Effector memory CD8-positive, alpha-beta T cell (primary cell): ENCODE measurements at places on chromosomes 13 and 19.
A peak's percentile ranks its signal among the peaks of the same experiment; 100 is the strongest.

- peaks cover 5% of the 10 kb centered on the region for H3K4me1 ChIP-seq
- no peaks in the 10 kb centered on the region for H3K36me3 ChIP-seq
- no peak overlapping the region for H3K27ac ChIP-seq
- H3K27me3 ChIP-seq, result no peaks in the 10 kb centered on the region
Measured at GRCh38 chr13:77776704-77777103, 79.2 kb downstream of the SLAIN1 start.

GRCh38 chr19:15813916-15814315 is 1.5 kb downstream of the OR10H1 start:
- peak overlapping the region; percentile 35 for H3K27ac ChIP-seq
- peaks cover 51% of the 10 kb centered on the region for H3K27me3 ChIP-seq
- H3K4me3 ChIP-seq, result peak overlapping the region; percentile 33
- H3K36me3 ChIP-seq, result peaks cover 2% of the 10 kb centered on the region

GRCh38 chr13:26558074-26558805 is 757 bp downstream of the WASF3 start:
- peaks cover 29% of the 10 kb centered on the region for H3K27me3 ChIP-seq
- no peaks in the 10 kb centered on the region for H3K4me1 ChIP-seq
- no peak overlapping the region for H3K27ac ChIP-seq
- H3K4me3 ChIP-seq, result no peak overlapping the region
- DNase-seq, result no peak

DNA sequence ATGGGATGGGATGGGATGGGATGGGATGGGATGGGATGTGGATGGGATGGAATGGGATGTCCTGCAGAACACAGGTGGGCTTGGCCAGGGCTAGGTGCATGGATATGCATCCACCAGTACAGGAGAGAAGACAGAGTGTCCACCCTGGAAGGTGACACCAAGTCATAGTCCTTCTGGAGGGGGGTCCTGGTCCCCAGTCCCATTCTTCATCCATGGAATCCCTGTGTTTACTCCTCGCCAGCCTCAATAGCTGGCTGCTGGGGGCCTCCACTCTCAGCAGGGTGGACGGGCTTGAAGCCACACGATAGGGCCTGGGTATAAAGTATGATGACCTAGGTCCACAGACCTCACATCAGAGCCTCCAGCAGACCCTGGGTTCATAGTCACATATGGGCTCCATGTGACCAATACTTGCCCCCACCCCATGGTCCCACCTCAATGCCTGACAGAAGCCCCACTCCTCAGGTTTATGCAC is 40.1 kb downstream of the RFX2 start:
- H3K4me1 ChIP-seq, result peaks cover 14% of the 10 kb centered on the region
- peaks cover 16% of the 10 kb centered on the region for H3K36me3 ChIP-seq
- peaks cover under 1% of the 10 kb centered on the region for H3K27me3 ChIP-seq
- peak overlapping the region; percentile 94 for H3K27ac ChIP-seq
- H3K4me3 ChIP-seq, result peak overlapping the region; percentile 60
- no peak for DNase-seq

- no peaks in the 10 kb centered on the region for H3K4me1 ChIP-seq
- no peak for DNase-seq
- no peak overlapping the region for H3K27ac ChIP-seq
- H3K4me3 ChIP-seq, result no peak overlapping the region
- no peaks in the 10 kb centered on the region for H3K36me3 ChIP-seq
- no peaks in the 10 kb centered on the region for H3K27me3 ChIP-seq
Measured at GRCh38 chr13:108733022-108733560, 103.7 kb downstream of the MYO16 start.

- no peak for DNase-seq
- no peaks in the 10 kb centered on the region for H3K36me3 ChIP-seq
- H3K27ac ChIP-seq, result no peak overlapping the region
Measured at GRCh38 chr13:64078480-64078936, 2662.9 kb upstream of the PCDH20 start.

GRCh38 chr19:33306191-33306590 is 3.9 kb upstream of the CEBPA start:
- H3K4me1 ChIP-seq, result peaks cover 2% of the 10 kb centered on the region
- H3K27me3 ChIP-seq, result peaks cover 24% of the 10 kb centered on the region
- no peak overlapping the region for H3K4me3 ChIP-seq
- H3K27ac ChIP-seq, result peak overlapping the region; percentile 2

DNA sequence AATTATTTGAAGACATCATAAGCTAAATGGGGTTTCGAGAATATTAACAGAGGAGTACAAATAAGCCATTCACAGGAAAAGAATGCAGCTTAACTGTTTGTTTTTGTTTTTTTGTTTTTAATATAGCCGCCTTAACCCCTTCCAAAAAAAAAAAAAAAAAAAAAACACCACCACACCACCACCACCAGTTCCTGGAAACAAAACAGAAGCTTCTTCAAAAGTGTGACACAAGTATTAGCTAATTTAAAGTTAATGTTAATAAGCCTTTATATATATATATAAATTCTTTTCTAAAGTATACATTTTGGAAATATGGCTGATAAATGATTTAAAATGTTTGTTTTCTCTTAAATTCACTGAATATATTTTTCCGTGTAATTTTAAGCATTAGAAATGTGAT is 1.4 kb downstream of the RAP2A start:
- H3K4me3 ChIP-seq, result peak overlapping the region; percentile 80
- no peak for DNase-seq
- peaks cover 37% of the 10 kb centered on the region for H3K4me1 ChIP-seq
- H3K27ac ChIP-seq, result peak overlapping the region; percentile 38
- H3K27me3 ChIP-seq, result no peaks in the 10 kb centered on the region

- no peaks in the 10 kb centered on the region for H3K27me3 ChIP-seq
- no peaks in the 10 kb centered on the region for H3K4me1 ChIP-seq
- no peaks in the 10 kb centered on the region for H3K36me3 ChIP-seq
- no peak for DNase-seq
- H3K27ac ChIP-seq, result no peak overlapping the region
Measured at GRCh38 chr13:59674616-59675015, 489.1 kb downstream of the DIAPH3 start.

GRCh38 chr13:79909644-79910043 is 428.7 kb downstream of the NDFIP2 start:
- H3K36me3 ChIP-seq, result no peaks in the 10 kb centered on the region
- no peak overlapping the region for H3K27ac ChIP-seq
- no peaks in the 10 kb centered on the region for H3K27me3 ChIP-seq
- no peak for DNase-seq

DNA sequence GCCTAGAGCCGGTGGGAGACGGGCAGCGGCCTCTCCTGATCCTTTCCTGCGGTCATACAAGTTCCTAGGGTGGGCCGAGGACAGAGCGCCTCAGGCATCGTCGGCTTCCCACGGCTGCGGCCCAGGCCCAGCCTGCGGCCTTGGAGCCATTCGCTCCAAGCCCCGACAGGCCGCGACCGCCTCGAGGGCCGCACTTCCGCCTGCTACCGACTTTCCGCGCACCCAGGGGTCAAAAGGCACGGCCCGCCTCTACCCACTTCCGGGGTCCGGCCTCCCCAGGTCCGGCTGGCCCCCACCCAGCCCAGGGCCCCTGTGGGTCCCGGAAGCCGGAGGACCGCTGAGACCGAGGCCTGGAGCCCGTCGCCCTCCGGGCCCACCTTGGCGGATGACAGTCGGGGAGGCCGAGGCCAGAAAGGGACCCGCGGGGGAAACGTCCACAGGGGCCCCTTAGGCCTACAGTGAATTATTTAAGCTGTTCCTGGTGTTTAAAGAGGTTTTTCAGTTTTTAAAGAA is 16.2 kb downstream of the ZIC2 start:
- no peak for DNase-seq
- H3K27me3 ChIP-seq, result peaks cover 97% of the 10 kb centered on the region
- no peaks in the 10 kb centered on the region for H3K36me3 ChIP-seq
- no peaks in the 10 kb centered on the region for H3K4me1 ChIP-seq
- no peak overlapping the region for H3K27ac ChIP-seq

DNA sequence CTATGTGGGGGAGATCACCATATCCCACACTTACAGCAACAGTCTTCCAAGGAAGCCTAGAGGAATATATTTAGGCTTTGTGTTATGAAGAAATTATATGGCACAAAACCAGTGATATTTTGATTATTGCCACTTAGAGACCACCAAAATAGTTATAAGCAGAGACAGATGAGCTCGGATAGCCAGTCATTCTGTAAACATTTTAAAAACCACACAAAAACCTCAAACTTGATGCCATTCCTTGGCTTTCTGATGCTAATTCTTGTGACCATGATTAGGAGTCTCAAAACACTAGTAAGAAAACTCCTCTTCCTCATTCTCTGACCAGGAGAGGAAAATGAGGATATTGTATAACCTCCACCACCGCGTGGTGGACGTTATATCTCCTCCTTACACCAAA is 496.4 kb downstream of the FOXO1 start:
- H3K36me3 ChIP-seq, result peaks cover 3% of the 10 kb centered on the region

GRCh38 chr19:33277434-33277833 is 24.9 kb downstream of the CEBPA start:
- no peak for DNase-seq
- no peak overlapping the region for H3K27ac ChIP-seq
- H3K4me1 ChIP-seq, result peaks cover 7% of the 10 kb centered on the region
- H3K27me3 ChIP-seq, result peaks cover 22% of the 10 kb centered on the region
- no peak overlapping the region for H3K4me3 ChIP-seq
- no peaks in the 10 kb centered on the region for H3K36me3 ChIP-seq

DNA sequence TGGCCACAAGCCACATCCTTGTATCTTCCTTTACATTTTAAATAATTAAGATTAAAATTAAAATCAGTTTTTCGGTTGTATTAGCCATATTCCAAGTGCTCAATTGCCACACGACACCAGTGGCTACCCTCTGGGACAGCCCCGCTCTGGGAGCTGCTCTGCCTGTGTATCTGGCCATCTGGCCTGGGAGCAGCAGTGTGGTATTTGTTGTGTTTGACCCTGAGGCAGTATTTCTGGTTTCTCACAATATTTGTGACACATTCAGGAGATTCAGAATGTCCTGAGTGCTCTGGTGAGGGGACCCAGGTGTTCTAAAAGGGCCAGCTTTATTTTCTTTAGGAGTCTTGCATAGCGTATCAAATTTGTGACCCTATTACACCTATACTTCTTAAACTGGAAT is 179.0 kb downstream of the SUCLA2 start:
- H3K36me3 ChIP-seq, result no peaks in the 10 kb centered on the region
- no peak overlapping the region for H3K4me3 ChIP-seq
- no peaks in the 10 kb centered on the region for H3K27me3 ChIP-seq
- no peak overlapping the region for H3K27ac ChIP-seq

GRCh38 chr13:24063281-24063877 is 97.1 kb upstream of the SPATA13 start:
- H3K27me3 ChIP-seq, result peaks cover 27% of the 10 kb centered on the region
- no peak for DNase-seq
- H3K4me1 ChIP-seq, result peaks cover 4% of the 10 kb centered on the region
- H3K36me3 ChIP-seq, result no peaks in the 10 kb centered on the region
- no peak overlapping the region for H3K27ac ChIP-seq

DNA sequence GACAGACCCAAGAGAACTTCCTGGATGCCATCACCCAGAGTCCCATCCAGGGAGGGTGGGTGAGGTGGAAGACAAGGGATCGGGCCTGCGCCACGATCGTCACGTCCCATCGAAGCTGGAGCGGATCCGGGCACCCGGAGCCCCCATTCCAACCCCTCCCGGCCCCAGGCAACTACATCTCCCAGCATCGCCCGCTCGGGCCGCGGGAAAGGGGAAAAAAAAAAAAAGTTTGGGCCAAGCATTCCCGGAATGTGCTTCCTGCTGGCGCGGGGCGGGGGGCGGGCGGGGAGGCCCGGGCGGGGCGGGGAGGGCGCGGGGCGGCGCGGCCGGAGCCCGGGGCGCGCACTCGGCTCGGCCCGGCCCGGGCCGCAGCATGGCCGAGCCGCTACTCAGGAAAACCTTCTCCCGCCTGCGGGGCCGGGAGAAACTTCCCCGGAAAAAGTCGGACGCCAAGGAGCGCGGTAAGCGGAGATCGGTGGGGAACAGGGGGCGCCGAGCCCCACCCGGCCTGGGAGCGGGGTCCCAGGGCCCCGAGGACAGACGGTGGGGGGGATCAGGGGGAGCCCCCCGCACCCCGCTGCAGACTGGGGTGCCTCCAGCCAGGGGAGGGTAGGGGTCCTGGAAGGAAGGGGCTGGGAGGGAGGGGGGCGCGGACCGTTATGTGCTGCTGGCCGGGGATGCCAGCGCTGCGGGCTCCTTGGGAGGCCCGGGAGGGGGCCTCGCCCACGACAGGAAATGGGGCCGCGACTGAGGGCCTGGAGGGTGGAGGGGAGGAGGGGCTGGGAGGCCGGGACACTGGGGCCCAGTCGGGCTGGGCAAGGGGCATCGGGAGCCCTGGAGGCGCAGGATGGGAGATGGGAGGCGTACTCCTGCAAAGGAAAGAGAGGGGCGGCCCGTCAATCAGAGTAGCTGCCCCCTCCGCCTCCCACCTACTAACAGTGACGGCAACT is at the start of gene SYDE1:
SYDE1 (plus strand) TSS at position 341 of the 950 bp plus-strand sequence; CDS start at position 374, 33 bp downstream.
- H3K36me3 ChIP-seq, result no peaks in the 10 kb centered on the region
- DNase-seq, result no peak
- no peak within 1 kb of the TSS for H3K27ac ChIP-seq
- peaks cover 58% of the 10 kb centered on the region for H3K27me3 ChIP-seq

- no peaks in the 10 kb centered on the region for H3K4me1 ChIP-seq
- no peak overlapping the region for H3K27ac ChIP-seq
- no peaks in the 10 kb centered on the region for H3K27me3 ChIP-seq
Measured at GRCh38 chr13:71254384-71254783, 612.6 kb downstream of the DACH1 start.
